ENCODE measurements at places on chromosomes 6 and 20.

- no peak for DNase-seq
Observed at GRCh38 chr6:46407776-46408530, 83.3 kb downstream of the RCAN2 start.

DNA sequence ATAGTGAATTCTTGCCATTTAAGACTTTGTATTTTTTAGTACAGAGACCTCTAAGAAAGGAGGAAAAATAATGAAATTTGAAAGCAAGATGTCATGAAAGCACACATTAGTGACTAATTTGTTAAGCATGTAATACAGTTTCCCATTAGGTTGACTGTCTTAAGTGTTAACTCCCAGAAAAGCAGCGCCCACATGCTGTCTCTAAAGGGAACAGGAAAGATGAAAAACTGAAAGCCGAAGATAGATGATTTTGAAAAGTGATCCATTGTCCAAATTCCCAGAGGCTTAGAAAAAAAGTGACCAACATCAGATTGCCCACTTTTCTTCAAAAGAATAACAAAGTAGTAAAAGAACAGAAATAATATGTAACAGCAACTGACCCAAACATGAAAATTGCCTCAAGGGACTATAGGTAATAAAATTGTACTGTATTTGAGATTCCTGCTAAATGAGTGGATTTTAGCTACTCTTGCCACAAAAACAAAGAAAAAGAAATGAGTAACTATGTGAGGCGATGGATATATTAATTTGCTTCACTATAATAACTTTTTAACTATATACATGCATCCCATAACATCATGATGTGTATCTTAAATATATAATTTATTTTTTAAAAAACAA, 83.2 kb upstream of the OGFRL1 start:
- no peak for DNase-seq

DNA sequence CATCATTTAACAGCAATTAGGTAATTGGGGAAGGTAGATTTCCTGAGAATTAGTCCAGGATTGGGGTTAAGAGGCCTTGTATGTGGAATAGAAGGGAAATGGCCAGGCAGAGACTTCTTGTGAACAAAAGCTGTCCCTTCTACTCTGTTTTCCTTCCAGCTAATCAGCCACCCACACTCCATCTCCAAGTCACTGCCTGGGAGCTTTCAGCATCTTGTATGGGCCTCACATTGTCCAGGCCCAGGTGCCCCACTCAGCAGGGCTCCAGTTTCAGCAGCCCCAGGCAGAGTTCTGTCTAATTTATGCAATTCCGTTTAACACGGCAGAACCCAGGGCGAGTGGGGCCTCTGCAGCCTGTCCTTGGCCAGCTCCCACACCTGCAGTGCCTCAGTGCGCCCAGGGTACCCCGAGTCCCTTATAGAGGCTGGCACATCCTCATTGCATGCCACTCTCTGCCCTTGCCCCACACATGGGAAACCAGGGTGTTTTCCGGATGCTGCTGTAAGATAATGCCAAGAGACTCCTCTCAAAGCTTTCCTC, 113.0 kb downstream of the EDN3 start:
- DNase-seq: no peak

DNA sequence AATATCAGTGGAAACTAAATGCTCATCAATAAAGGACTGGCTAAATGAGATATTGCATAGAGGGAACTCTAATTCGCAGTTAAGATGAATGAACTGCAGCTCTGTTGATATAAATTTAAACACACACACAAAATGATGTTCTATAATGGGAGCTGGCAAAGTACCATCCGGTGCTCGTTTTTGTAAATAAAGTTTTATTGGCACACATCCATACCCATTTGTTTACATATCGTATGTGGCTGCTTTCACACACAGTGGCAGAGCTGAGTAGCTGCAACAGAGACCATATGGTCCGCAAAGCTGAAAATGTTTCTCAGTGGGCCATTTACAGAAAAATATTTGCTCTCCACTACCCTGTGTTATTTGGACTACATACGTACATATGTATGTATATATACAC, 120.7 kb downstream of the EDN3 start:
- DNase-seq: no peak

GRCh38 chr20:59721386-59721785, 117.0 kb downstream of the PHACTR3 start:
- no peak for DNase-seq

DNA sequence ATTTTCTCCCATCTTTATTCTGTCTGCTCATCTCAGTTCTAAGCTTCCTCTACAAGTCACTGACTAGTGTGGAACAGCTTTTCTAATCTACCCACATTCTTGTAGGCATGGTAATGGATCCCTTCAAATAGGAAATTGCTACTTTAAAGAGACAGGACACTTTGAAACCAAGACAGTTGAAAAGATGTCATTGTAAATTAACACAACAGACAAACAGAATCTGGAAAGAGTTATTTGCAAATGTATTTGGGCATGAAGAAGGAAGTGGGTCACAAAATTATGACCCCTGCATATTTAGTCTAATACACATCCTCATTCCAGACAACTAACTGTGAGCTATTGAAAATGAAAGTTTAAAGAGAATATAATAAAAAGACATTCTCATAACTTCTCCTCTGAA, 298.2 kb upstream of the MARCKS start:
- no peak for DNase-seq

DNA sequence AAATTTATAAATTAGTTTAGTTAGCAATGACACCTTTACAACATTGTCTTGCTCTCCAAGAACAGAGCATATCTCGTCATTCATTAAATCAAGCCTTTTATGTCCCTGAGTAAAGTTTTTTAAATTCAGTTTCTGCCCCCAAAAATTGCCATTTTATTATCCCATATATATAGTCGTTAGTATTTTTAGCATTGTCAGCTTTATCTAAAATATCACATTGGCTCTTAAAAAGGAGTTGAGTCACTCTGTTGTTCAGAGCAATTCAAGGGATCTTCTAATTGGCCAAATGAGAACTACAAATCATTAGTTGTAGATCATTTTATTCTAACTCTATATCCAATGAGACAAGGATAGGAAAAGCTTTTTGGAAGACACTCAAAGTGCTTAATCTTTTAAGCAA, 127.1 kb downstream of the COL9A1 start:
- DNase-seq: no peak

- no peak for DNase-seq
Observed at GRCh38 chr6:116471531-116471930, 10.4 kb downstream of the CALHM6 start.

GRCh38 chr6:22926790-22927354, 357.5 kb downstream of the HDGFL1 start:
- DNase-seq: no peak

GRCh38 chr6:147322299-147323162, 118.3 kb downstream of the STXBP5 start:
- no peak for DNase-seq

GRCh38 chr6:32609731-32610640, 20.3 kb upstream of the HLA-DRB1 start:
- DNase-seq: no peak

- DNase-seq: no peak
Observed at GRCh38 chr20:46997187-46997586, 102.5 kb downstream of the EYA2 start.

- DNase-seq: no peak
Observed at GRCh38 chr6:121135425-121135824, 198.9 kb downstream of the TBC1D32 start.

DNA sequence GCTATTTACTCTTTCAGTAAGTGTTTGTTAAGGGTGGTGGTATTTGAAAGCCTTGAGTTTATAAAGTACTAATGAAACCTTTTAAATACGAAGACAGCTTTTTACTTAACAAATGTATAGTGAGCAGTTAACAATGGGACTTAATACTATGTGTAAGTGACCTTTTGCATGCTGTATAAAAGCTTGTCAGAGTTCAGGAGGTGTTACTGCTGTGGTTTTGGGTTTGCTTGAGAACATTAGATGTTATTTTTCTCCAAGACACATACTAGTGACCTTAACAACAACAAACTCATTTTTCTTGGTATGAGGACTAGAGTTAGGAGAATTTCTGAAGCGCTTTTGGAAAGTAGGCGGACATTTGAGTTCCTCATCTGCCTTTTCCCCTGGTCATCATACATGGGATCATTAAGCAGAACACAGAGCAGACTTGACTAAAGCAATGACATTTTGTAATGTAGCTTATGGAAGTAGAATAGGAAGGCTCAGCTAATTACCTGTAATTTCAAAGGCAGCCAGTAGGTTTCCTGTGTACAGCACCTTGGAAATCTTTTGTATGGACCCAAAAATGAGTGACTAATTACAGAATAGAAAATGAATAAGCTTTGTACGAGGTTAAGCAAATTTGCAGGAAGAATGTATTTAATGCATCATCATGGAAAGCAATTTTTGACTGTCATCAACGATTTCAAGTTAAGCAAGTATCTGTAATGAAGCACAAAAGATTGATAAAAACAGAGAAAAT, 14.1 kb downstream of the CDYL start:
- no peak for DNase-seq

GRCh38 chr20:25116739-25117458, 35.0 kb upstream of the VSX1 start:
- no peak for DNase-seq

GRCh38 chr6:46044881-46045617, 29.4 kb upstream of the CLIC5 start:
- no peak for DNase-seq

DNA sequence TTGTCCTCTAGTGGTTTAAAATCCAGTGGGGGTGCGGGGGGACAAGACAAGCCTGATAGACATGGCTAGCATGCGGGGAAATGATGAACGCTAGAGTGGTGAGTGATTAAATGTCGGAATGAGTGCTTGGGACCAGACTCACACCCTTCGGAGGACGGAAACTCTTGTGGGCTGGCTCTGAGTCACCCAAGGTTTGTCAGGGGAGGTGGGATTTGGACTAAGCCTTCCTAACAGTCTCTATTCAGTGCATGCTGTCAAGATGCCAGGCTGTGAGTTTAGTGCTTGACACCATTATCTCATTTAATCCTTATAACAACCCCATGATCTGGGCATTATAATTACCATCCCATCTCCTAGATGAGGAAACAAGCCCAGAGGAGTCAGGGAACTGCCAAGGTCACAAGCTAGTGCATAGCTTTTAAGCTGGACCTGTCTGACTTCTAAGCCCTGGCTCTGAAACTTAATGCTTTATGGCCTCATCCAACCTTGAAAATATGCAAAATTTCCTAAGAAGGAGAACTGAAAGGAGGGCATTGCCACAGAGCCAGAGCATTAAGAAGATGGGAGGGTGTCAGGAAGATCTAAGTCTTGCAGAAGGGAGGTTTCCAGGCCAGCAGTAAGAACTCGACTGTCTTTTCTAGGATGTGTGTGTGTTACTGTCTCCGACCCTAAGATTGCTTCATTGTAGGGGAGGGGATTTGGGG, 168.7 kb upstream of the LRFN2 start:
- DNase-seq: no peak

DNA sequence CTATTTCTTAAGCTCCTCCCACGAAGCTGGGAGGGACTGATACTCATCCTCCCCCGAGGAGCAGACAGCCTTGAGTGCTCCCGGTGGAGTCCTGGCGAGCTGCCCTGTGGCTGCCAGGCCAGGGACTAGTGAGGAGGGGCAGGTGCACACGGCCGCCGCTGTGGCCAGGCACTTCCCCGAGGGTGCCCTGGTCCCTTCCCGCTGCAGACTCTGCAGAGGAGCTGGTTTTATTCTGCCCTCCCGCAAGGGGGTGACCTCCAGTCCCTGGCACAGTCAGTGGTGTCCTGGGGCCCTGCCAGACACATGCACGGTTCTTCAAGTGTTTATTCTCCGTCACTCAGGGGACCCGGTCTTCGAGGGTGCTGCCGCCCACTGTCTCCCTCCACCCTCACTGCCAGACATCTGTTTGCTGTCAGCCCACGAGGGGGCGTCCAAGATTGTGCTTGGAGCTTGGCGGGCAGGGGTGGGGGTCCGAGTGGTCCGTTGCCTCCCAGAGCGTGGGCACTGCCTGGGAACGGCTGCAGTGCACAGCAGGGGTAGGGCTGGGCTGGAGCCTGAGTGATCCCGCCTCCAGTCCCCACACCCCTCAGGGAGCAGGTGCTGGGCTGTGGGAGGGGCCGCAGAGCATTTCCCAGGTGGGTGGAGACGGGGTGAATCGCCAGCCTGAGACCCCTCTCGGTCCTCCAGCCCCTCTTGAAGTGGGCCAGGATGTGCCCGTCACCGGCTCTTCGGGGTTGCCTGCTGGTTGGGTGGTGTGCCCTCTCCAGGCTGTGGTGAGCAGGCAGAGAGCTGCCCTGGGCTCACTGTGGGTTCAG, 3.1 kb upstream of the CABLES2 start:
- DNase-seq: no peak

GRCh38 chr6:137136065-137136464, 37.4 kb downstream of the IL22RA2 start:
- no peak for DNase-seq

- DNase-seq: no peak
Observed at GRCh38 chr20:56630506-56631317, 1.6 kb downstream of the TFAP2C start.

- DNase-seq: no peak
Observed at GRCh38 chr6:151275566-151275965, 35.8 kb downstream of the AKAP12 start.

GRCh38 chr20:20528861-20529260, 161.0 kb downstream of the INSM1 start:
- no peak for DNase-seq

GRCh38 chr6:85460921-85461797, 11.3 kb downstream of the NT5E start:
- DNase-seq: no peak

GRCh38 chr6:133591275-133591674, 297.6 kb upstream of the TCF21 start:
- DNase-seq: no peak

DNA sequence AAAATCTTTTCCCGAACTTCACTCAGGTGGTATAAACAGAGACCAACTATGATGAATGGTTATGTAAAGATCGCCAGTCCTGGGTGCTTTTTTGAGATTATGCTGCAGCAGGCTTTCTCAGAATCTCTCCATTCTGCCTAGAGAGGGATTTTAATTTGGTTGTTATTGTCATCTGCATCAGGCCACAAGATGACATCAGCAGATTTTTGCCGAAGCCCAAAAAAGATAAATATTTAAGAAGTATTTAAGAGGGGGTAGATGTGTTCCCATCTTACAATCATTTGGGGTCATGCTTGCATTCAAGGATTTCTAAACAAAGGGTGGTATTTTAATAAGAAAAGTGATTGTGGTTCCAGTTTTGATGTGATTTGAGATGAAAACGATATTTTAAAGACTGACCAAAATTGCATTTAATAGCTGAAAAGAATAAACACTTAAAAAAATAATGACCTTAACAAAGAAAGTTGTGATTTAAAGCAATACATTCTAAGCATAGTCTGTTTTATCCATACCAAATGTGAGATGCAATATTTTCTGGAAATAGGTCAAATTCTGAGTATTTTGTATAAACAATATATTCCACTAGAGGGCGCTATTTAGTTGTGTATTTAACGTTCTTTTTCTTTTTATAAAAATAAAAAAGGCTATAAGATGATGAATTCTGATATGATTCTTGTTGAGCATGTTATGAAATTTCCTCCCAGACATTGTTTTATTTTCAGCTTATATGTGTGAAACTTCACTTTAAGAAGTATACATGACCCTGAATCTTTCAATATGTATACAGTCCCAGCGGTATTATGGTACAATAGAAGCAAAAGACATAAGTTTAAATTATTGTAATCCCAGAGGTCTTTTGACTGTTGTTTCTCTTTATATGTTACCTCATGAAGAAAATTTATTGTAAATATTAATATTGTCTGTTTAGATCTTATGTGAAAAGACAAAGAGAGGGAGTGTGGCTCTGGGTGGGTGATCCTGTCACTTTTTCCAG, 51.0 kb upstream of the ZFP64 start:
- no peak for DNase-seq

Data from activated gamma-delta T cell (primary cell).